Lung microvascular endothelial cell (primary cell): ENCODE measurements at places on chromosomes 5 and 9. TPM values are rescaled to one million over a fixed set of nuclear protein-coding genes. Genes with fewer than 3 reads are reported as not detected.

DNA sequence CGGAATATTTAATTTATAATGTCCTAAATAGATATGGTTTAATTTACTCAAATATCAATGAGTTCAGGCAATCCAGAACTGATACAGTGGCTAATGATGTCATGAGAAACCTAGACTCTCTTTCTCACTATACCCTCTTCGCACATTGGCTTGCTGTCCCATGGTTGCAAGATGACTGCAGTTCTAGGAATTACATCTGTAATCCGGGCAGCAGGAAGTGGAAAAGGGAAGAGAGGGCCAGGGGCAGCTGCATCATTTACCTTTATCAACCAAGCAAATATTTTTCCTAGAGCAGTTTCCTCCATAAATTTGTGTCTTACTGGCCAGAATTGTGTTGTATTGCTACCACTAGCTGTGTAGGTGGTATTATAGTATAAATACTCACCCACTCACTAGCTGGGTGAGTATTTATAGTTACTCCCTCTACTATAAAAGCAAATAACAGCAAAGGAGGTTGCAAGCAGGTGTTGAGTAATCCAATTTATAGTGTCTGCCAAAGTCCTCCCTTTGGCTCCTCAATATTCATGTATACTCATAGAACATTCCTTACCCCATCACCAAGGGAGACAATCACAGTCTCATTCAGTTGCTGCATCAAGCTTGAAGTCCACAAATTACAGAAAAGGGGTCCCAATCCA, 168.8 kb downstream of the DROSHA start:
- DNase-seq: no peak

DNA sequence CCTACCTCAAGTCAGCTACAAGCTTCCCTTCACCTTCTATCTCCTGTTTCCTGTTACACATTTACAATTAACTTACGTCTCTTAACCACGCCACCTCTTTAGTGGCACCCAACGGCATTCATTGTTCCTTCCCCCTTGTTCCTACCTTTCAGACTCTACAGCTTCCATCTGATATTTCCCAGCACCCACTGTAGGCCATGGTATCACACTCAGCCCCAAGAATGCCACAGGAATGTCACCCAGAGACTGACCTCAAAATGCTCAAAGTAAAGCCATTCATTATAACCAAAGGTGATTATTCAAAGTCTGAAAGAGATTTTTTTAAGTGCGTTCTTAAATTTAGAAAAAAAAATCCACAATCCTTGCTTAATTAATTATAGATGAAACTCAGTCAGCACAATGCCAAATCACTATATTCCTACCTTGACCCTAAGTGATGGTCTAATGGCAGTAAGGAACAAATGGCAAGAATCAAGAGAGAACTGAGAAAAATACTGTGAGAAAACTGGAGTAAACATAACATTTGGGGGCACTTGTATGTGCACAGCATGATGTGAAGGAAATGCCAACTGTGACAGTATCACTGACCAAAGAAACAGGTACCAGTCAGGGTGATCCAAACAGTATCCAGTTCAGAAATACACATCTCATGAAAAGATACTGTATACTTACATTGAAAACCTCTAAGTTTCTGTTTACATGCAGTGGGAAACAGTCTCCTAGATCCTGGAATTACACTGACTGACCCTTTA, 52.1 kb downstream of the CTNND2 start:
- DNase-seq: no peak

FAM221B gene
- not detected in 2 replicates for total RNA-seq

DNA sequence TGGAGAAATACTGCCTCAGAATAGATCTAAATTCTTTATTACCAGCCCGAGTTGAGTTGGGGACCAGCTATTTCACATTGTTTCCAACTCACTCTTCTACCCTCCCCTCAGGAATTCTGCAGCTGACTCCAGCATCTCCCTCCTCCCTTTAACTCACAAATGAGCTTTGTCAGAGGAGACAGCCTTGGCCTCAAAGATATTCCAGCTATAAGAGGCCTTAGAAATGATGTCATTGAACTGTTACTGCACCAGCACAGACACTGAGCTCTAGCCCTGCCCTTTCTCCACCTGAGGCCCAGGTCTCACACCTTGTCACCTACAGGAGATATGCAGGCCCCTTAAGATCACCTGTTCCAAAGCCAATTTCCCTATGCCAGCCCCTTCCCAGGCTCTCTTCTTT, 78.4 kb upstream of the ATP10B start:
- DNase-seq: no peak

SPINK13 gene
- total RNA-seq: not detected in 2 replicates

DNA sequence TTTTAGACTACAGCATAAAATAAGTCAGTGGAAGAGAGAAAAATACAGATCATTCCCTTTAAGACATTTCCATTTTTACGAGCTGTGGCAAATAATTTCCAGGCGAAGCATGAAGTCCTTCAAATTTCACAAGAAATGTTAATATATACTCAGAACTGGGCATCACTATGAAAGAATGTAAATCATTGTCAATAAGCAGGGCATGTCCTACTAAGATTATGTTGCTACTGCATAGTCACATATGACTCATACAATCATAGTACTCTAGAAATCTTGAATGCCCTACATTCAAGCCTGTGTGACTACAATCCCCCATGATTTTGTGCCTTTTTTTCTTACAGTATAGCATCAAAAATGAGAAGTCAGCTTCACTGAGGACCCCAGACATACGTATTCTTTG, 485.2 kb upstream of the FTMT start:
- DNase-seq: no peak

- no peak for DNase-seq
These were observed 338.1 kb upstream of the MSX2 start for GRCh38 chr5:174386306-174386705.

GRCh38 chr9:37141015-37141414, 20.6 kb downstream of the ZCCHC7 start:
- DNase-seq: no peak

DNA sequence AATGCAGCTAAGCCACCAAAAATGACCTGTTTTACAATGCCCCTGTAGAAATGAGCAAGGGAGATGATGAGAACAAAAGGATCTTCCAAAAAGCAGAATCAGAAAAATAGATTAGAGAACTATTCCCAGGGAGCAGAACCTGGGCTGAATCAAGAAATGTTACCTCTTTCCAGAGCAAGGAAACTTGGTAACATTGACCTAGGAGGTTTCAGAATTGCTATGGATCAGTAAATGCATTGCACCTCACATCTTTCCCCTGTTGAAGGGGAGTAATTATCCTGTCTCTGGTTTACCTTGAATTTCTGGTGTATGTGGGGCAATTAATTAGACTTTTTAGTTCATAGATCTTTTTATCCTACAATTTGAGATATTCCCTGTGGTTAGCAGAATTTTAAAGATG, 151.2 kb upstream of the RAI14 start:
- DNase-seq: no peak

GRCh38 chr9:128412120-128412790, 8.4 kb upstream of the CERCAM start:
- DNase-seq: peak; percentile 45

- DNase-seq: peak; percentile 54
These were observed 7.1 kb downstream of the ANP32B start for GRCh38 chr9:97990259-97990658.

IL17B gene
- total RNA-seq: not detected in 2 replicates

DNA sequence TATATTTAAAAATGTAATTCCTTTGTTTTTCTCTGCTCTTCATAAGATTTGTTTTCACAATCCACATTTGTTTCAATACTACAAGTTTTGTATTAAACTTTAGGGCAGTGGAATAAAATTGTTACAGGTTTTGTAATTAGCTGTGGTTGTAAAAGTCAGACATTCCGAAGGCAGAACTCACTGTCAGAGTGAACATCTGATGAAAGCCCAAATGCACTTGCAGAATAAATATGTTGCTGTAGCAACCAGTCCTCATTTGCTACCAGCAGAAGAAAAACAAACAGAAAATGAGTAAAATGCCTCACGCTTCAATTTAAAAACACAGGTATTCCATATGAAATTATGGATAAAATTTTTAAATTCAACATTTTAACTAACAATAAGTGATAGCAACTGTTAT, 740.1 kb upstream of the FAM174A start:
- no peak for DNase-seq

CMYA5 gene
- total RNA-seq: under 0.01 TPM in 2 replicates

DNA sequence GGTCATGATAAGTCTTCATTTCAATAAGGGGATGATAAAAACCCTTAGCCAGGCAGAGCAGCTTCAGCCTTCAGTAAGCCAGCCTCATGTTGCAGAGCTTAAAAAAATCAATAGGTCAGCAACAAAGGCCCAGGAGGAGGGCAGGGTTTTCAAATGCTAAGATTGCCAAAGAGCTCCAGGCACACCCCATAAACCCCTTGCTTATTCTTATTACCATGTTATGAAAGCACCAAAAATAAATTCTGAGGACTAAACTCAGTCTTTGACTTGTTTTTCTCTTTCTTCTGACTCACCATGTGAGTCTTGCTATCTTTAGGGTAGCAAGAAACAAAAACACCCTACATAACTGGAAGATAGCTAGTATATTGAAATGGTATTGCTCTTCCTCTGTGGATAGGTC, 317.1 kb downstream of the KCTD16 start:
- no peak for DNase-seq
